ENCODE measurements at places on chromosomes 6 and 20.

GRCh38 chr6:147911686-147912085 is 403.2 kb downstream of the SAMD5 start:
- no peak for DNase-seq

DNA sequence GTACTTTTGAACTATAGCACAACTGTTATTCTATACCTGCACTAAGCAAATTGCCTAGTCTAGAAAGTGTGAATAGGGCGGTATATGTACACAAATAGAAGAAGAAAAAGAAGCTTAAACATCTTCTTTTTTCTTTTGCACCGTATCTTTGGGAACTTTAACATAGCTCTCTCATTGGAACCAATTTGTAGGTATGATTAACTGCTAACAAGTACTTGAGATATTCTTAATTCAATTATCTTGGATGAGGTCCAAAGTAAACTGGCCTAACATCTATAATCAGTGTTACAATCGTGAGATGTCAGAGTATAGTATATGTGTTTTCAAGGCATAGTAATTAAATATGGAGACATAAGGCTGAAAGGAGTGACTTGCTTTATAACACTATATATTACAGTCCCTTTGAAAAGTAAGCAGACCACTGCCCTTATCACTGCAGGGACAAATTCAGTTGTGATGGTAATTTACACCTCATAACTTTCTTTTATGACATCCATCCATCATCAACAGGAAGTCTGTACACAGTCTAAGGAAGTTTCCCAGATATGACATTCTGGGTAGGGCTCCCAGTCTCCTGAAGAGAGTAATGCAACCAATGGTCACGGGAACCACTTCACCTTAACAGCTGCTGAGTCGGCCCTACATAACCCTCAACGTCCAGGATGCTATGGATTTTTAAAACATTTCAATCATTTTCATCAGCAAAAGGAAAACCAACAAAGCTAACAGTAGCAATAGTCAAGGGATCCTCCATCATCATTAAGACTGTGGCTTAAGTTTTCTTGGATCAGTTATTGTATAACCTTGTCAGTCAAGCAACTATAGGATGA is 37.6 kb downstream of the NKAIN2 start:
- no peak for DNase-seq

- no peak for DNase-seq
Measured at GRCh38 chr6:18328540-18328939, 58.6 kb upstream of the RNF144B start.

DNA sequence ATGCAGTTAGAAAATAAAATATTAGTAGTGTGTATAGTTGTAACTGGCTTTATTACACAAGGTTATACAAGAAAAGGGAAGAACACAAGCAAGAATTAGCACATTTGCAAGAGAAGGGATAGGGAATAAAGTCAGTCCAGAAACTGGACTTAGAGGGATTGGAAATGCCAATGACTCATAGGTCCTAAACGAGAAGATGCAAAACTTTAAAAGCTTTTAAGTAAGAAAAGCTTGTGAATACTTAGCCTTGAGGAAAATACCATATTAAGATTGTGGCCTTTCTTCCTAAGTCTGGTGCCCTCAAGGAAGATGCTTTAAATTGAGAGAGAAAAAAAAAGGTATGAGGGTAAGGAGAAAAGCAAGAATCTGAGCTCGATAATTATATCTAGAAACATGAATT is 102.3 kb upstream of the MCHR2 start:
- no peak for DNase-seq

- no peak for DNase-seq
Measured at GRCh38 chr20:56628015-56628872, 862 bp upstream of the TFAP2C start.

Measured in activated CD4-positive, alpha-beta T cell treated with anti-CD3 and anti-CD28 coated beads for 1 hour (primary cell).